AG08395 (cell line): ENCODE measurements at places on chromosomes 6 and 20.

DNA sequence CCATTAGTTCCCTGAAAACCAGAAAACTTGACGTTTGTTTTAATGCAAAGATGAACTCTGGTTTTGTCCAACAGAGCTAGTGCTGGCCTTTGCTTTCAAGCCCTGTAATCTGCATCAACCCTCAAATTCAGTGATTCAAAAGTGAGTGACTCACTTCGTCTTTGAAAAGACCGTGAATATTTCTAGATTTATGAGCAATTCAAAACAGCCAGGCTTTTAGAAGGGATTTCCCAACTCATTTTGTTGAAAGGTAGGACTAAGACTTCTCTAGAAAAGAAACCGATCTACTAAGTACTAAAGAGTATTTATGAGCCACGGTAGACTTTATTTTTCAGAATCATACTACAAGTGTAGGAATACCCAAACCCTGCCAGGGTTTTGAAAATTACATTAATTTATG, 121.5 kb downstream of the UST start:
- peak; percentile 48 for DNase-seq

GRCh38 chr6:80272988-80273387, 166.5 kb downstream of the BCKDHB start:
- DNase-seq = no peak

DNA sequence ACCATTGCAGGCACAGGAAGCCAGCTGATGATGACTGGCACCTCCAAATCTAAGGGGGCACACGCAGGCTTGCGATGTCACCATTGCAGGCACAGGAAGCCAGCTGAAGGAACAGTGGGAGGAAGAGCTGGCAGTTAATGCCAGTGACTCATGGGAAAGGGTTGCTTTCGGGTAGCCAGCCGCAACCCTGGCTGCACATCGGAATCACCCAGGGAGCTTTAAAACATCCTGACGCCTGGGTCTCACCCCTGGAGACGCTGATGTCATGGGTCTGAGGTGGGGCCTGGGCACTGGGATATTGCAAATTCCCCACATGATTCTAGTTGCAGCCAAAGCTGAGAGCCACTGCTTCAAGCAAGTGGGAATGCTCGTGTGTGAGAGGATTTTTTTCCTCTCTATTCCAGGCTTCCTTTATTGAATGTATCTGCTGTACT, 16.1 kb upstream of the CCN6 start:
- DNase-seq = peak; percentile 96

GRCh38 chr6:117168296-117169063, 96.9 kb upstream of the VGLL2 start:
- DNase-seq = no peak

DNA sequence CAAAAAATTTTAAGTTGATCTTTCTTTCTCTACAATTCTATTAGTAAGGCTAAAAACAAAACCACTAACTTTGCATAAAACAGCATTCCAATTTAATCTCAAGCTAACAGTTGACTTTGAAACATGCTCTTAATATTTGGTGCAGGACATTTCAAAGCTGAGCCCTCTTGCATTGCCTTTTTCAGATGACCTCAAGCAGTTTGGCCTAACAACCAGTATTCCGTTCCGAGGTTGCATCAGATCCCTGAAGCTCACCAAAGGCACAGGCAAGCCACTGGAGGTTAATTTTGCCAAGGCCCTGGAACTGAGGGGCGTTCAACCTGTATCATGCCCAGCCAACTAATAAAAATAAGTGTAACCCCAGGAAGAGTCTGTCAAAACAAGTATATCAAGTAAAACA, 194.0 kb downstream of the ARHGAP18 start:
- no peak for DNase-seq

GRCh38 chr6:29702519-29703103, 20.6 kb upstream of the HLA-F start:
- peak; percentile 49 for DNase-seq

DNA sequence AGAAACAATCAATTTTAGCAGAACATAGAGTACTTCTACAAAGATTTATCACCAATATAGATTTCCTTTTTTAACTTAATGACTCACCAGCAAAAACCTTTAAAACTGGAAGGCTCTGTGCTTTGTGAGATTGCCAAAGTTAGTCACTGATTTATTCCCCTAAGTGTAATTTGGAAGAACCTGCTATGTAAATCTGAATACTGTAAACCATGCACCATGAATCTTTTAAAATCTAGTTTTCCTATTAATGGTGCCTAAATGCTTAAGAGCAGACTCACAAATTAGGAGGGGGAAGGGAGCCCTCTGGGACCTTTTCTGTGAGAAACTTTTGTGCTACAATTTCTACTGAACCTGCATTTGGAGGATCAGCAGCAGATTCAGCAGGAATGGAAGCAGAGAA, 57.8 kb upstream of the PNRC1 start:
- DNase-seq = peak; percentile 48

GRCh38 chr6:137497721-137498463, 3.7 kb upstream of the OLIG3 start:
- no peak for DNase-seq

DNA sequence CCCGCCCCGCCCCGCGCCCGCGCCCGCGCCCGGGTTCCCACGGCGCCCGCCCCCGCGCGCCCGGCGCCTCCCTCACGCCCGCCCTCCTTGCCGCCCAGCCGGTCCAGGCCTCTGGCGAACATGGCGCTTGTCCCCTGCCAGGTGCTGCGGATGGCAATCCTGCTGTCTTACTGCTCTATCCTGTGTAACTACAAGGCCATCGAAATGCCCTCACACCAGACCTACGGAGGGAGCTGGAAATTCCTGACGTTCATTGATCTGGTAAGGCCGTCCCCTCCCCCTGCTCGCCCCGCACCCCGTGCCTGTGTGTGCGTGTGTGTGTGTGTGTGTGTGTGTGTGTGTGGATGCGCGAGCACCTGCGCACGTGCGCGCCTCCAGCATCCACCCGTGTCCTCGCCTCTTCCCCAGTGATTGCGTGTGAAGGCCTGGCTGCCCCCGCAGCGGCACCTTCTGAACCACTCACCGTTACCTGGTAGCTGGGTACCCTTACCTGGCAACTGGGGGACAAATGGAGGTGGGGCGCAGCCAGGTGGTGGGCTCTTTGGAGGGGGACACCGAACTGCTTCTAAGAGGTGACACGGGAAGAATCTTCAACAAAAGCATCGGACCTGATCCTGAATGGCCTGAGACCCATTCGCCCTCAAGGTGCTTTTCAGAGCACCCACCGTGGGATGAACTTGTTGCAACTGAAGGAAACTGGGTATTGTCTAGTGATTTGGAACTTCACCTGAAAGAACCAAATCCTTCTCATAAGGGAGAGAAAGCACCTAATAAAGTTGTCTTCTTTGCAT, at the start of gene AIG1:
AIG1 (plus strand) TSS at position 84 of the 791 bp plus-strand sequence; CDS start at position 121, 37 bp downstream.
- no peak for DNase-seq

DNA sequence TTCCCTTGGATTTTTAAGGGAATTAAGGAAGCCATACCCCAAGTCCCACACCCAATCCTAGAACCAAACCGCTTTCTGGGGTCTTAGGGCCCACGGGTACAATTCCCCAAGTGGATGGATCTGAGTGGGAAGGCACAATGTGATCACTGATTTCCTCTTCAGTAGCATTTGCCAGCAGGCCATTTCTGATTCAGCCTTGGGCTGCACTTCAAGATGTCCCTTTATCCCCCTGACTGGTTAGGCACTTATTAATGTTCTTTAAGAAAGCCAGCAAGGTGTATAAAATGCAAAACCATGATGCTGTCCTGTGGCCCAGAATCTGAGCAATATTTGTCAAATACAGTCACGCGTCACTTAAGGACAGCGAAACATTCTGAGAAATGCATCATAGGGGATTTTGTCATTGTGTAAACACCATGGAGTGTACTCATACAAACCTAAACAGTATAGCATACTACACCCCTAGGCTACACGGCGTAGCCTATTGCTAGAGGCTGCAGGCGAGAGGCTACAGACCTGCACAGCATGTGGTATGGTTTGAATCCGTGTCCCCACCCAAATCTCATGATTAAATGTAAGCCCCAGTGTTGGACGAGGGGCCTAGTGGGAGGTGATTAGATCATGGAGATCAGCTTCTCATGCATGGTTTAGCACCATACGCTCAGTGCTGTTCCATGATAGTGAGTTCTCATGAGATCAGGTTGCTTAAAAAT, 234.2 kb downstream of the NRN1 start:
- no peak for DNase-seq

GRCh38 chr6:139732451-139732850, 358.0 kb upstream of the CITED2 start:
- peak; percentile 69 for DNase-seq

DNA sequence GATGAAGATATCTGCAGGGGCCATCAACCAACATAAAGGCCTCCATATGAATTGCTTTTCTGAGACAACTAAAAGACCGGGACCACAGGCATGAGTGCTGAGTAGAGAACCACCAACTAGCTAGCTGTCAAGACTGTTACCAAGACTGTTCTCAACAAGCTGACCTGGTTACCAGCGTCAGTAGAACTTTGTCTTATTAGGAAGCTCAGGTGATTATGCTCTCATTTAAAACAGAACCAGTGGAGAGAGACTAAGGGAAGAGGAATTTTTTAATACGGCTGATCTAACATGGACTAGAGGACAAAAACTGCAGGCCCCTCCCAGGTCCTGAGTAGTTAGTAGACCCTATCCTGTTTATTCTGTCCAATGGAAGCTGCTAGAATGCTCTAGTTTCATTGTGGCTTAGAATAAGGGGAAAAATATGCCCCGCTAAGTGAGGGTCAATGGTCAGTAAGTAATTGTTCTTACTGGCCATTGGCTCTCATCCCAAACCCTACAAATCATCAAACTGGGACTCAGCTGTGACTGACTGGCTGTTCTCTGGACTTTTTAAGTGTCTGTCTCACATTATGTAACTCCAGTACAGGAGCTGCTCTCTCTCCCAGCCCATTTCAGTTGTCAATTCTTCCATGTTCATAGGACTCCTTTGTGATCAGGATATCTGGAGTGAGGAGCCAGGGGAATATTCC, 3.8 kb upstream of the DYNLRB1 start:
- DNase-seq = no peak

GRCh38 chr20:654417-654750, 1.4 kb upstream of the SRXN1 start:
- DNase-seq = no peak

DNA sequence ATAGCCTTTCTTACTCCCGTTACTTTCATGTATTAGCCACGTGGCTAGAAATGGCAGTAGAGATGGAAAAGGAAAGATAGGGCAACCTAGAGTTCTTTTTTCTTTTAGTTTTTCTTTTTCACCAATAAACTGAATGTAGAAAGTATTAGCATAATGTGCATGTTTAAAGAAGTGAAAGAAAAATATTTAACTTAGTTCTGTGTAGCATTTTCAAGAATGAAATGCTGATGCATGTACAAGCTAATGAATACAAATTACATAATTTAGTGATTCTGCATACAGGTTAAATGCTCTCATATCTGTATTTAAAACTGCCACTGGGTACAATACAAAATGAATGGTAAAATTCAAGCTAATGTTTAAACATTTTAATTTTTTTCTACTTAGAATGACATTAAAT, 22.6 kb upstream of the IL20RA start:
- DNase-seq = no peak

DNA sequence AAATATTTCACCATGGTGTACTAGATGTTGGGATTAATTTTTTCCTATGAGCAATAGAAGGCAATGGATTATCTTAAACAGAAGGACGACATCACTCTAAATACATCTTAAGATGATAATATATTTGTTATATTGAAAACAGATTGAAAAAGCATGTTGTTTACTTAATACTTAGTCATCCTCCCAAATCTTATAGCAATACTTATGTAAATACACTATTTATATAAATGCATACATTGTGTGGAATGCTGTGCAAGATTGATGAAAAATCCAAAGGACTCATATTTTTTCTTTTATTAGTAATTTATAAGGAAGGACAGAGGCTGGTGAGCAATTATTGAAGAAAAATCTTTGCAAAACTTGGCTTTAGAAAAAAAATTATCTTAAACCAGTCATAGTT, 593.5 kb downstream of the MMUT start:
- no peak for DNase-seq

- no peak for DNase-seq
Measured at GRCh38 chr20:56423211-56423610, 11.2 kb downstream of the CASS4 start.

- DNase-seq = peak; percentile 38
Measured at GRCh38 chr6:118325220-118325860, 222.8 kb upstream of the PLN start.

- no peak for DNase-seq
Measured at GRCh38 chr20:34971561-34972235, 16.0 kb downstream of the MYH7B start.

DNA sequence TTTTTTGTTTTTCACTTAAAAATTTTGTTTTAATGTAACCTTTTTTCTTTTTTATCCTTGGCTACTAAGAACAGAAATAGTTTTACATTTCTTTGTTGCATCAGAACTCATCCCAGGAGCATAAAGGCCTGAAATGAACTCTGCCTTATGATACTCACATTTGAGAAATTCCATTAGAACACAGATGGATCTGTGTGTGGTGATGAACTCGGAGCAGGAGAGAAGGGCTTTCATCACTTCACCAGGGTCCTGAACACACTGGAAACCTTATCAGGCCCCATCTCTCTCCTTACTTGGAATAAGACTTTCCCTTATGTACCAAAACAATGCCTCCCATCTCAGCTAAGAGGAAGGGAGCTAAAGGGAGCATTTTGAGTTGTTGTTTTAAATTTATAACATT, 139.4 kb downstream of the PHF3 start:
- DNase-seq = no peak

GRCh38 chr6:116545651-116546050, at the start of gene TRAPPC3L:
TSS of gene TRAPPC3L (minus strand) at chr6:116545684. CDS start at chr6:116545514, 170 bp downstream.
- no peak for DNase-seq

DNA sequence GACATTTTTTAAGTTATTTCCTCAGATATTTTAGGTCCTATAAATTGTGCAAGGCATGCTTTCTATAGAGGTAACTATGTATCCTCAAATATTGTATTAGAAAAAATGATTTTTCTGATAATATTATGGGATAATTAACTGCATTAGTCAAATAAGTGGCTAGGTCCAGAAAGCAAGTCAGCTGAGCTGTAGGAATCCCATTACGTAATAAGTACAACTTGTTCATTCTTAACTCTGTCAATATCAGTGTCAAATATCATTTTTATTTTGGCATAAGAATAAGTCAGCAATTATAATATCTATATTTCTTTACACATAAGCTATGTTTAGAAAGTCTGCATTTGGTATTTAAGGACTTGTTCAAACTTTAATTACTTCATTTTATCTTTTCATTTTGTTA, 830.9 kb upstream of the GJE1 start:
- DNase-seq = no peak

GRCh38 chr6:166499350-166500163, 86.9 kb downstream of the RAMACL start:
- DNase-seq = no peak

- no peak for DNase-seq
Measured at GRCh38 chr6:133741375-133741861, 147.5 kb upstream of the TCF21 start.

DNA sequence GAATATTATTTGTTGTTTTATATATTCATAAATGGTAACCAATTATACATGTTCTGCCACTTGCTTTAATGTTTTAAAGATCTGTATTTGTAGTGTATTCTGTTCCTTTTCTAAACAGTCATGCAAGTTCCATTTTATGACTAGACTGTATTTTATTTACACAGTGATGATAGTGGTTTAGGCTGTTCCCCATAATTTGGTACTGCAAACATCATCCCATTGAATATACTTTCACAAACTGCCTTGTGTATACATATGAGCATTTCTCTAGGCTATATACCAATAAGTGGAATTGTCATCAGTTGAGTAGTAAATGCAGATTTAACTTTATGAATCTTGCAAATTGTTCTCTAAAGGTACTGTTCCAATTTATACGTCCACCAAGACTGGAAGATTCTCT, 738.0 kb downstream of the EPHA7 start:
- no peak for DNase-seq

GRCh38 chr6:101404775-101405174, 11.3 kb downstream of the GRIK2 start:
- no peak for DNase-seq

GRCh38 chr6:160348223-160349019, at the start of gene SLC22A3:
TSS of gene SLC22A3 (plus strand) at chr6:160348378. CDS start at chr6:160348420, 42 bp downstream.
- DNase-seq = peak; percentile 32
